ENCODE measurements at places on chromosomes 3 and 15.

DNA sequence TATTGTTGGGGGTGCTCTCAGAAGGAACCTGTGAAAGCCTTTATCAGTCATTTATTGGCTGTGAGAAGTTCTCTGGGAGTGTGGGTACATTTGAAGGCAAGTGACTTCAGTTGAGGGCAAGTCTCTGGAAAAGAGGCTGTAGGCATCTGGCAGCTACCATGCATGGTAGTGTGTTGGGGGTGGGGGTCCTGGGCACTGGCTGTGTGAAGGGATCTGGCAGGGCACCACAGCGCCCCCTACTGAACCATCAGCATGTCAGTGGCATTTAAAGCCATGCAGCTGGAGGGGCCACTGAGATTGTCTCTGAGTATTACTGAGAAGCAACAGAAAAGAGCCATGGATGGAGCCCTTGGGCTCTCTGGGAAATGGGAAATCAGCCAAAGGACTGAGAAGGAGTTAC is 30.6 kb downstream of the CRTAP start:
- DNase-seq: no peak

DNA sequence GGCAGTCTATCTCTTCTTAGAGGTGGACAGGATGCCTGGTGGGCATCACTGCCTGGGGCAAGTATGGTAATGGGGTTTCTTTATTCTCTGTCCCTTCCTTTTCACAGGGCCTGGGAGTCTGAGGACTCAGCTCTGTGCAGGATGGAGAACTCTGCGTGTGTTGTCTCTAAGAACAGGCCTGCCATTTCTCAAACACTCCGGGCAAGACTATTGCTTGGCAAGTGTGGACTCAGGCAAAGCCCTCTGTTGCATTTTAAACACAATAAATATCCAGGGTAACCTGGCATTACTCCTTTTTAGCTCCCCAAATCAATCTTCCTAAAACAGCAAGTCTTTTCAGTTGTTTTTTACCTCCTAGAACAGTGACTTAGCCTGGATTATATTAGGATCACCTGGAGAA is 185.1 kb upstream of the ROPN1 start:
- DNase-seq: no peak

GRCh38 chr3:45988804-45989203 is 6.8 kb downstream of the FYCO1 start:
- no peak for DNase-seq

DNA sequence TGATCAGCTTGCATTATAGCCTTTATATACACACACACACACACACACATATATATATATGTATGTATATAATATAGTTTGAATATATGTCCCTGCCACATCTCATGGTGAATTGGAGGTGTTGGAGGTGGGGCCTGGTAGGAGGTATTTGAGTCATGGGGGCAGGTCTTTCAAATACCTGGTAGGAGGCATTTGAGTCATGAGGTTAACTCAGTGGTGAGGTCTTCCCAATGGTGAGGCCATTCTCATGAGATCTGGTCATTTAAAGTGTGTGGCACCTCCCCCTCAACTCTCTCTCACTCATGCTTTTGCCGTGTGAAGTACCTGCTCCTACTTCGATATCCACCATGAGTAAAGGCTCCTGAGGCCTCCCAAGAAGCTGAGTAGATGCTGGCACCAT is 27.5 kb upstream of the FHIT start:
- no peak for DNase-seq

- no peak for DNase-seq
Measured at GRCh38 chr3:101262393-101263240, 57.8 kb downstream of the IMPG2 start.

DNA sequence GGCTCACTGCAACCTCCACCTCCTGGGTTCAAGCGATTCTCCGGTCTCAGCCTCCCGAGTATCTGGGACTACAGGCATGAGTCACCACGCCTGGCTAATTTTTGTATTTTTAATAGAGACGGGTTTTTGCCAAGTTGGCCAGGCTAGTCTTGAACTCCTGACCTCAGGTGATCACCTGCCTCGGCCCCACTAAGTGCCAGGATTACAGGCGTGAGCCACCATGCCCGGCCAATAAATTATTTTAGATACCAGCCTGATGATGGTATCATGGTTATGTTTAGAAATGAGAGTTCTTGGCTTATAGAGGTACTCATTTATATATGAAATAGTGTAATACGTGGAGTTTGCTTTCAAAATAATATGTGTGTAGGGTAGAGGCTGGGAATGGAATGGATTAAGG is 119.4 kb downstream of the NEO1 start:
- DNase-seq: no peak

DNA sequence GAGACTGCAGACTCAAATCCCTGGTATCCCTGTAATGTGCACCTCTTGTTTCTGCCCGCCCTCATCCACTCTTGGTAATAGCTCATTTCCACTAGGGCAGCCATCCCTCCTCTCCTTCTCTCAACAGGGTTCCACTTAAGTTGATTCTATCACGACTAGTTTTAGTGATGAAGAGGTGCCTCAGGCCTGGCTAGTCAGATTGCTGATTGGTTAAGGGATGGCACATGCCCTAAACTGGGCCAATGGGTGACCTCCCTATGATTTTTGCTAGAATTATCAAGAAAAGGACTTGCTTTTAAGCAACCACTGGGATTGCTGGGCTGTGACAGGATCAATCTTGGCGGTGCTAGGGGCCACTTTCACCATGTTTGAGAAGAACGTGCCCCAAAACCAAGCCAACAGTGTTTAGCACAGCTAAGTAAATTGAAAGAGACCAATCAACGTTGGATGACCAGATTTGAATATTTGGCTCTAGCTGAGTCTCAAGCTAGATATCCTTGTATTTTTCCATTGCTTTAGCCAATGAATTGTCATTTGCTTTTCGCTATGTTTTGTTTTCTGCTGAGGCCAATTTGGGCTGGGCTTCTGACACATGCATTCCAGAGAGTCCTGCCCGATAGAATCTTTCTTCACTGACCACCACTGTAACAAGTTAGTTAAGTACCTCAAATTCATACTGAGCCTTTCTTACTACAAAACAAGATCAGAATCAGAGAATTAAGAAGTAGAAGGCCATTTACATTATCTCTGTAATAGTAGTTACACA is 131.0 kb downstream of the PDZRN3 start:
- DNase-seq: no peak

- no peak for DNase-seq
Measured at GRCh38 chr3:44568561-44568960, 13.6 kb downstream of the ZKSCAN7 start.

DNA sequence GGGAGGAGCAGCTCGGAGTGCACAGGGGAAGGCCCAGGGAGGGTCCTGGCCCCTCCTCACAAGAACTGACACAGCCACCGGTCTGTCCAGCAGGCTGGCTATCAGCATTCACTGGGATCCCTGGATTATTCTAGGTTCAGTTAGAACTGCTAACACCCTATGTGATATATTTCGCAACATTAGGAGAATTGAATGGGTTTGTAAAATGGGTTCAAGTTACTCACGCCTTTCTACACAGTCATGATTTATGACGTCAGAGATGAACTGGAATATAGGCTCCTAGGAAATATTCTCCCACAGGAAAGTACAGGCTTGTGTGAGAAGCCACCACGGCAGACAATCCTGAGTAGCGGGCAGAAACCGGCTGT is 969 bp upstream of the BSN start:
- DNase-seq: no peak

- no peak for DNase-seq
Measured at GRCh38 chr3:128786434-128787020, 60.5 kb downstream of the RAB7A start.

GRCh38 chr15:34773917-34774316 is 19.1 kb upstream of the GJD2 start:
- DNase-seq: no peak

GRCh38 chr15:68149059-68149458 is 56.1 kb downstream of the CALML4 start:
- DNase-seq: no peak

DNA sequence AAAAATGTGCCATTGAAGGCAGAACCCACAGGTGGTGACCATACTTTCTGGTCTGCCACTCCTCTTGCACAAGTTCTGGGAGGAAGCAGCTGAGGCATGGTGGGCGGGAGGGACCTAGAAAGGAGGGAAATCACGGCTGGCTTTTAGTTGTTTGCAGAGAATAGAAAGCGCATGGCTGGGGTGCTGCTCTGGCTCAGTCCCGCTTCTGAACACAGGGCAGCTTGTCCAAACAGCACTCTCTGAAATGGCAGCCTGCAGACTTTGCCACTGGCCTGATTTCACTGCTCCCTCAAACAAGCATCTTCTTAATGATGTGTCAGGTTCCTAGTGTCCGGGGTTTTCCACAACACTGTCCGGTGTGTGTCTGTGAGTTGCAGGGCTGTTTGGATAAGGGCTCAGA is 76.7 kb downstream of the AAGAB start:
- no peak for DNase-seq

DNA sequence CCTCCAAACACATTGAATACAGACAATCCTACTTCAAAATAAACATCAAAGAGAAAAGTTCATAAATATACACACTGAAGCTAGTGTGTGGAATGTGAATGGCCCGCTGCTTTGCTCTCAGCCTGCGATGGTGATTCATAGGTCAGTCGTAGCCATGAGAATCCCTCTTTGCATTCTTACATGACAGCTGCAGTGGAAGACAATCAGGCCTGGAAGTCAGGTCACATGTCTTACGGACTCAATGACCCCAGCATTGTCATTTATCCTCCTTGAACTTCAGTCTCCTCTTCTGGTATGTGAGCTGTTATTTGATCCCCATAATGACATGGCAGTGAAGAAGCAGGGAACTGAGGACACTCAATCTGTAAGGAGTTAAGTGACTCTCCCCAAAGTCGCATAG is 217.8 kb upstream of the EOMES start:
- no peak for DNase-seq

GRCh38 chr15:98397419-98397818 is 250.9 kb upstream of the IGF1R start:
- no peak for DNase-seq

DNA sequence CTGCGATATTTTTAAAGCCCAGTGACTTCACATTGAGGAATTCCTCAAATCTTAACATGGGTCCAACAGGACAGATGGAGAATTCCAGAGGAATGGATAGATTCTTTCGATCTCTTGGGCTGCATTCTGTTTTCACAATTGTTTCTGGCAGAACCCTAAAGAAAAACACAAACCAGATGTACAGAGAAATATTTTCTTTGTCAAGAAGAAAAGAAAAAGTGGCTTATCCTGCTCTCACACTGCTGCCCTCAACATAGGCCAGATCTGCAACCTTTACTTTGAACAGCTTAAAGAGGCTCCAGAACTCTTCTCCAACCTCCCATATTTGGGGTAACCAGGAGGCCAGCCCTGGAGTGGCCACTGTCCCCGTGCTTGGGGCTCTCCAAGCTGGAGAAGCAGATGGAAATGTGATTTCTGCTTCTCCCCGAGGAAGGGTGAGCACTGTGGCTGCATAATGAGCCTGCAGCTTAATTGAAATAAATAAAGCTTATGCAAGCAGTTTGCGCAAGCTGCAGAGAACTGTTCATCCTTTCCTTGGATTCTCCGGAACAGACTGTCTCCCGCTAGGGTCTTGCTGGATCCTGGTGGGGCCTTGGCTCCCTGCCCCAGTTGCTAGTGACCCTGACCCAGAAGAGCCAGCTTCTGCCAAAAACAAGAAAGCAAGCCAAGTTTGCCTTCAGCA is 453.2 kb upstream of the PROK2 start:
- no peak for DNase-seq

GRCh38 chr3:56819016-56819809 is 17.5 kb upstream of the ARHGEF3 start:
- no peak for DNase-seq

DNA sequence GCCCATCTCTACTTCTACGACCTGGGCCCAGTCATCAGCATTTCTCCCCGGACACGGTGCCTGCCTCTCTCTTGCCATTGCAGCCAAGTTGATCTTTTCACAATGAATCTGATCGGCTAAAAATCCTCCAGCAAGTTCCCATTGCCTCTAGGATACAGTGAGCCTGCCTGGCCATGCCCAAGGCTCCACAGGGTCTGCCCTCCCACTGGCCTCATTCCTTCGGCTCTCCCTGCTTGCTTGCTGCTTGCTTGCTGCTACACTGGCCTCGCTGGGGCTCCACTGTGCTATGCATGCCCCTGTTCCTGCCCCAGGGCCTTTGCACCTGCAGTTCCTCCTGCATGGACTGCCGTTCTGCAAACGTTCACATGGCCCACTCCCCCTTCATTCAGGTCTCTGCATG is 2.0 kb downstream of the ABTB1 start:
- DNase-seq: no peak

- DNase-seq: no peak
Measured at GRCh38 chr3:52325686-52326085, 9.6 kb downstream of the DNAH1 start.

DNA sequence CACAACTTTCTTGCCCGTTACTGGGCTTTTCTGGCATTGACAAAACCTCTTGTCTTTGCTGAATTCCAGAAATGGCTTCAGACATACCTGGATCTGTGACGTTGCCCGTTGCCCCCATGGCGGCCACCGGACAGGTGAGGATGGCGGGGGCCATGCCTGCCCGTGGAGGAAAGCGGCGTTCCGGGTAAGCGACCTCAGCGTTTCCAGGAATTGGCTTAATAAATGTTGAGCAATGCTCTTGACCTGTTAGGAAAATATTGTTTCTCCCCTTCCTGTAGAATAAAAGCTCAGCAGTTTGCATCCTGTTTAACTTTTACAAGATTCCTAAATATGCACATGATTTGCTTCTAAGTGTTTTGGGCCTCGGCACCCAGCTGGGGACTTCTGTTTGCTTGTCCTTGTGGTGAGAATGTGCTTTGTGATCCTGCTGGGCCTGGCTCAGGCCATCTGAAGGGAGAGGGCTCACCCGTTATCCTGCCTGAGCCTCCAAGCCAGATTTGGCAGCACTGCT is 46.7 kb downstream of the ARNT2 start:
- DNase-seq: no peak

DNA sequence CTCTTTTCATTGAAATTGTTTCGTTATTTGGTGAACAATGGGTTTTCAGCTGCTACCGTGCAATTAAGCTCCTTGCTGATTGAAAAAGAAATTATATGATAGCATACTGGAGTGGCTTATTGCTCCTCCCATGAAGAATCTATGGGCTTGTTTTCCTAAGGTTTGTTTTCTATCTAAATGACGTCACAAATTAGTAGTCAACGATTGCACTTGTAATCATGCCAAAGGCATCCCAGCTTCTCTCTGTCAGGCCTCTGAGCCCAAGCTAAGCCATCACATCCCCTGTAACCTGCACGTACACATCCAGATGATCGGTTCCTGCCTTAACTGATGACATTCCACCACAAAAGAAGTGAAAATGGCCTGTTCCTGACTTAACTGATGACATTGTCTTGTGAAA is 388.0 kb upstream of the LMCD1 start:
- DNase-seq: no peak

DNA sequence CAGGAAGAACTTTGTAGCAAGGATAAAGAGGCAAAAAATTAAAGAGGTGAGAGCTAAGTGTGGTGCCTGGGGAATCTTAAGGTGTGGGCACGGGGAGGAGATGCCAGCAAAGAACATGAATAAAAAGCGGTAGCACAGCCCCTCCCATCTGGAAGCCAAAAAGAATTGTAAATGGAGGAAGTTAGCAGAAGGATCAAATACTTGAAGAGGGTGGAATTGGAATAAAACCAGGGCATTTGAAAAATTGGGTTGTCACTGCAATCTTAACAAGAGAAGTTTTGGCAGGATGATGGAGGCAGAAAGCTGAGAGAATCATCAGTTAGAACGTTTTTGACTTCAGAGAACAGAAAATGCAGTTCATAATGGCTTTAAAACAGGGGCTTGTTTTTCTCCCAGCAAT is 2.4 kb downstream of the CCR2 start:
- DNase-seq: no peak
